Stimulated activated CD4-positive, alpha-beta T cell treated with anti-CD3 and anti-CD28 coated beads, TNF-alpha, amount 100 ng/mL, for 1 hour (primary cell): ENCODE measurements at places on chromosomes 12 and 14.

GRCh38 chr12:85955127-85955526, 81.0 kb downstream of the NTS start:
- DNase-seq: no peak

- no peak for DNase-seq
Measured at GRCh38 chr12:92312463-92312964, 166.9 kb upstream of the BTG1 start.

DNA sequence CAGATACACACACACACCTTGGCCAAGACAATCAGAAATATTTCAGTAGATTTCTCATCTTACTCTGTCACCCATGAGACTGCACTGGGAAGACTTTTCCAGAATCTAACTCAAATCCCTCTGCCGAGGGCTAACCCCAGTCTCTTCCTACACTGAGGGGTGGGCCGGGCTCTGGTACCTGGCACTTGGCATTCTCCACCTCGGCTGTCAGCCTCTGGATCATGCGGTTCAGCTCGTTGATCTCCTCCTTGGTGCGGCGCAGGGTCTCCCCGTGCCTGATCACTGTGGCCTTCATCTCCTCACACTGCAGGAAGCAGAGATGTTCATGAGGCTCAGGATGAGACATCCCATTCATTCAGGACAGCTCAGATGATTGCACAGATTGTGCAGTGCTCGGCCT, 4.9 kb downstream of the KRT83 start:
- DNase-seq: no peak

DNA sequence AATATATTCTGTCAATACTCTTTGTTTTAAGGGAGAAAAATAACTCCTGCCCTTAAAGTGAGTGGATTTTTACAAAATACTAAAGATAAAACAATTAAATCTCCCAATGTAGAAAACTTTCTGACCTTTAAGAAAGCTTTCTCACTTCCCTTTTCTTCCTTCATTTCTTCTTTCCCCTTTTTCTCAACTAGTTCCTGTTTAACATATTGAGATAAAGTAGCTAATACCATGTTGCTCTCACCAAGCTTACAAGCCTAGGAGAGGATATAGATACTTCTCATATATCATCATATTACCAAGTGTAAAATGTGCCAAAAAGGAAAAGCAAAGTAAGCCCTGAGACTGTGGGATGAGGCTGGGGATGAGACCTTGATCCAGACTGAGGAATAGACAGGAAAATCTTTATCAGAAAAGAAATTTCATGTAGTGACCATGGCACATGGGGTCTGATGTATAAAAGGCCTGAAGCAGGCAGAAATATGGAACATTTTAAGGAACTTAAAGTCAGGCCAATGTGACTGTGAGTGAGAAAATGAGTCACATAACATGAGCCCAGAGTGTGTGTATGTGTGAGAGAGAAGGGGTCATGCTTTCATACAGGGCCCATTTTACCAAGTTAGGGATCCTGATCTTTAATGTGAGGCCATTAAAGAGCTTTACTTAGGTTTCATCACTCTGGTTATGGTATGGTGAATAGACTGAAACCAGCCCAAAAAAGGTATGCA, 1.6 kb upstream of the RPL10L start:
- no peak for DNase-seq

DNA sequence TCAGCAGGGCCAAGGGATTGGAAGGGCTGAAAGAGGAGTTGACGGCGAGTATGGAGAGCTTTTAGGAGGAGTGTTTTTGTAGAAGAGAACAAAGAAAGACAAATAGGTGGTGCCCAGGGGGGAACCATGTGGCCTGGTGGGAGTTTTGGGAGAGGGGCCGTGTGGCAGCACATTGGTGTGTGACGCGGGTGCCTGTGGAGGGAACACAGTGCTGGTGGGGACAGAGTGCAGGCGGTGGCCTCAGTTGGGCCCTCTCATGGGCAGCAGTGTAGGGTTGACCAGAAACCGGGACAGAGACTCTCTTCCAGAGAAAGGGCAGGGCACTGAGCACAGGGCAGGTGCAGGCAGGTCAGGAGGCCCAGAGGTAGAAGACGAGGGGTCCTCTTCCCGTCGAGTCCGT, 56.5 kb downstream of the TECPR2 start:
- DNase-seq: no peak

- DNase-seq: no peak
Measured at GRCh38 chr12:9605483-9605882, 2.2 kb downstream of the KLRB1 start.

- DNase-seq: no peak
Measured at GRCh38 chr14:62076825-62077605, 314.8 kb downstream of the SNAPC1 start.

DNA sequence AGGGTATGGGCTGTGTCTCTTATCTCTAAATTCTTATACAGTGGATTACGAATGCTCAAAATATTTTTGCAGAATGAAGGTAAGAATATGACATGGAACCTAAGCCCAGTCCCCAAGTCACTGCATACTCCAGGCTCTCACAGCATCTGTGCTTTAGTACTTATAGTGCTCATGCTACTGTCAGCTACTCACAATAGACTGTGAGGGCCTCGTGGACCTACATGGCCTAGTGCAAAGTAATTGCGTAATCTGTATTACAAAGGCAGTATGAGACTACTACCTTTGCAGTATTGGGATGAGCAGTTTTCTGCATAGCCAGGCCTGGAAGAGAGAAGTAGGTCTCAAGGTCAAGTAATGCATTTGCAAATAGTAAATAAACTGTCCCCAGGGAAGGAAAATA, 27.9 kb downstream of the VWF start:
- no peak for DNase-seq

- no peak for DNase-seq
Measured at GRCh38 chr12:13602172-13602571, 379.2 kb downstream of the GRIN2B start.

DNA sequence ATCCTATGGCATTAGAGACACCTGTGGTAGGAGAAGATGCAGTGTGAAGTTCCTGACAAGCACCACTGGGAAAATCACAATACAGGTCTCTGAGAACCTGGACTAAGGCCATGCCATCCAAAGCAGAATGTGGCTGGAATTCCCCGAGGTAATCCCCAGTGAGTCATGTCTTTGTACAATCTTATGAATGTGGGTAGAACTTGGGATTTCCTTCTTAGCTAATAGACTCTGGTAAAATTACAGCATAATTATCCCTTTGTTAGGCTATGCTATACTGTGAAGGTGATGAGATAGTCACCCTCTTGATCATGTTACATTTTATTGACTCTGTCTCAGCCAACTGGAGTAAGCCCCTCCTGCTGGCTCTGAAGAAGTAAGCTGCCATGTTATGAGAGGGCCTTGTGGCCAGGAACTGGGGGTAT, 224.3 kb upstream of the DCN start:
- DNase-seq: no peak

- DNase-seq: no peak
Measured at GRCh38 chr12:59861635-59862034, 265.8 kb downstream of the SLC16A7 start.

GRCh38 chr14:21528381-21529348, 2.5 kb upstream of the SALL2 start:
- no peak for DNase-seq

GRCh38 chr12:124518051-124518932, 49.1 kb downstream of the NCOR2 start:
- DNase-seq: no peak

DNA sequence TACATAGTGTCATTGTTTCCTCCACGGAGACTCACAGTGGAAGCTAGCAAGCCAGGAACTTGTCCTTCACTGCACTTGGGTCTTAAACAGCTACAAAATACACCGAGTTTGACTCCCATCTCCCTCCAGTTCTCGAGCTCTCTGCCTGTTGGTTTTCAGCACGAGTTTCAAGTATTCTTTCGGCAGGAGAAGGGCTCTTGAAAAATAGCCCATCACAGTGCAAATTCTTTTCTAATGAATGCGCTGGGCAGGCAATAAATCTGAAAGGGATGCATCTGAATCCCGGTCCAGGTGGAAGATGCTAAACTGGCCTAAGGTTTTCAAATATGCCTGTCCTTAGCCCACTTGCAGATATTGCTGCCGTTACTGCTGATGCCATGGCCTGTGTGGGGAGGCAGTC, 173.9 kb downstream of the CACNA1C start:
- no peak for DNase-seq

DNA sequence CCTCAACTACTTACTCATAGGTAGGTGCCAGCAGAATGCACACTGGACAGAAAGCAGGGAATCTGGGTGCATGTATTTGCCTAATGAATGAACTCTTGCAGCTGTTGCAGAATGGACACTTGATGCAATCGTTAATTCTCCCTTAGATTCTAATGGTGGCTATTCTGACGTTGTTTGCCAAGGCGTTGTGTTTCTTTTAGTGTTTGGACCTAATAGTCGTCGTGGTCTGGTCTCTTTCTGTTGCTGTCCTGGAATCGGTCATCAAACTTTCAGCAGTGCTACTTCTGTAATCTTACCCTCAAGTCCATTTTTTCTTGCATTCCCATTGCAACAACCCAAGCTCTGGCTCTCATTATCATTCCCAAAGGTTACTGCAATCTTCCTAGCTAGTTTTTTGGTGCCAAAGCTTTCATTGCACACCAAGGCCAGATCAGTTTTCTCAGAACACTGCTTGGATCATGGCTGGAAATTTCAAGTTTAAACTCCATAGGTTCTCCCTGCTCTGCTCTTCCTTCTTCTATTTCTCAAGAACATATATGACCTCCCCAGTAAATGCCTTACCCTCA, 31.3 kb downstream of the BMP4 start:
- no peak for DNase-seq

GRCh38 chr14:24184104-24184970, 4.3 kb downstream of the IPO4 start:
- DNase-seq: no peak

DNA sequence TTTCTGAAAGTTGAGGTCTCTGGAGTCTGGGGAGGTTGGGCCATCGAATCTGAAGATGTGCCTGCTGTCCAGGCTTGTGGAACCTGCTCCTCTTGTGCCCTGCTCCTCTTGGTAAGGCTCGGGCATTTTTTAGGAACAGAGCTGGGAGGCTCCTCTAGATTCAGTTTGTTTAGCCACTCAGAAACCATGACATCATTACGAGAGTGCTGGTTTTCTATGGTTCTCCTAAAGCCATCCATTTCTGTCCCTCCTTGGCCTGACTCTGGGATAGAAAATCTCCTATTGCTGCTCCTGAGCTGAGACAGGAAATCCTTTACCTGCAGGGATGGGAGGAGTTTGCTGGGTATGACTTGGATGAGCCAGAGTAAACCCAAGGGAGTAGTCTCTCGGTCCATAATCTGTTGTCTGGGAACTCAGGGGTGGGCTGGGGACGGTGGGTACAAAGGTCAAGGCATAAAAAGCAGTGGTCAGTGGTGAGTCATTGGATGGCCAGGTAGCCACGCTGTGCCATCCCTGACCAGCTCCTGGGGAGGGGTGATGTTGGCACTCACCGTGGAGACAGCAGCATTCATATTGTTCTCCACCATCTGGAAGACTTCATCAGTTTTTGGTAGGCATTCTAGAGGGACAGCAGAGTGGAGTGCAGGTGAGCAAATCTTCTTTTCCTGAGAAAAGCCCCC, 2.4 kb upstream of the ADCY4 start:
- no peak for DNase-seq

- no peak for DNase-seq
Measured at GRCh38 chr12:14696265-14696741, at the start of gene GUCY2C. Gene GUCY2C (minus strand): TSS chr12:14696599. CDS start chr12:14696448, 151 bp downstream.

DNA sequence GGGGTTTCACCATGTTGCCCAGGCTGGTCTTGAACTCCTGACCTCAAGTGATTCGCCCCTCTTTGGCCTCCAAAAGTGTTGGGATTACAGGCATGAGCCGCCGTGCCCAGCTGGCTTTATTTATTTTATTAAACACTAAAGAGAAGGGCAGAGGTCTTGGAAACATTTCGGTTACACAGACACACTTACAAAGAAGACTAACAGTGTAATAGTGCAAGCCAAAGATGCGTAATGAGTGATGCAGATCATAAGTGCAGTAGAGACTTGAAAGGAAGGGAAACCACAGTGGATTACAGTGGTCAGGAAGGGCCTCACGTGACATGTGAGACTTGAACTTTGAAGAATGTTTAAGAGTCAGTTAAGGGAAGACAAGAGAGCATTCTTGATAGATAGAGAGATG, 33.9 kb upstream of the CDK17 start:
- peak; percentile 32 for DNase-seq

GRCh38 chr12:121470751-121471150, 70.8 kb downstream of the RNF34 start:
- no peak for DNase-seq

GRCh38 chr14:57761800-57762199, 104.1 kb downstream of the SLC35F4 start:
- DNase-seq: no peak

GRCh38 chr12:77382096-77382742, 316.9 kb upstream of the E2F7 start:
- DNase-seq: no peak

- no peak for DNase-seq
Measured at GRCh38 chr12:22408610-22409376, 74.3 kb upstream of the ST8SIA1 start.

DNA sequence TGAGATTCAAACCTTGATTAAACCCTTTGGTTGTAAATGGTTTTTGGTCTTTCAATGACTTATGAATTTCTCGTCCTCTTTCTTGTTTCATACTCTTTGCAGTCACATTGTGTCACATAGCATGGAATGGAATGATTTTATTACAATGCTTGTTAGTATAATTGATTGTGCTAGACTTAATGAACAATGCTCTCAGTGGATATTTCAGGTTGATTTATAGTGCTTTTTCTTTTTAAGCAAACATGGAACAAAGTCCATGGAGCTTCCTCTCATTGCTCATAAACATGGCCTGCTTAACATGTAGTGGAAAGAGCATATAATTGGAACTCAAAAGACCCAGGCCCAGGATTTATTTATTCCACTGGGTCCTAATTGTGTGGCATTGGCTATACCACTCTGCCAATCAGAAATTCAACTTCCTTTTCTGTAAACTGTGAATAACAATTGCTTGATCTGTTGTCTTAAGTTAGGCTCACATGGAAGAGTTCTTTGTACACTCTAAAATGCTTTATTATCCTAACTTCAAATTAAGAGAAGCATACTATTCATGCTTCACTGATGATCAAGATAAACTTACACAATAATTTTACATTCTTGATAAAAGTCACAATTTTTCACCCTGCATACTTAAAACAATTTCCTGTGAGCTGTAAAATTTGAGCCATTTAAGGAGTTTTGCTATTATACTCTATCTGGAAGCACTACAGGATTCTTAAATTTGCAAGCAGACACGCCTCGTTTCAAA, 370.5 kb upstream of the PDE3A start:
- no peak for DNase-seq

DNA sequence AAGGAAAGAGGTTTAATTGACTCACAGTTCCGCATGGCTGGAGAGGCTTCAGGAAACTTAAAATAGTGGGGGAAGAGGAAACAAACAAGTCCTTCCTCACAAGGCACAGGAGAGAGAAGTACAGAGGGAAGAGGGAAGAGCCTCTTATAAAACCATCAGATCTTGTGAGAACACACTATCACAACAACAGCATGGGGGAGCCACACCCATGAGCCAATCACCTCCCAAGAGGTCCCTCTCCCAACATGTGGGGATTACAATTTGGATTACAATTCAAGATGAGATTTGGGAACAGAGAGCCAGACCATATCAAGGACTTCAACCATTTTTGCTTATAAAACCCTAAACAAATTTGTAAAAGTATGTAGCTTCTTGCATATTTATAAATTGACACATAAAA, 45.8 kb downstream of the SLCO1C1 start:
- no peak for DNase-seq

GRCh38 chr14:97056086-97056485, 258.9 kb downstream of the VRK1 start:
- DNase-seq: no peak

- DNase-seq: no peak
Measured at GRCh38 chr12:77644915-77645605, 185.6 kb upstream of the NAV3 start.

GRCh38 chr12:10069976-10070375, 28.8 kb downstream of the CLEC1A start:
- no peak for DNase-seq

- DNase-seq: no peak
Measured at GRCh38 chr14:64997108-64997794, 10.6 kb downstream of the FNTB start.
